Left renal pelvis (tissue), 4 donors: ENCODE measurements at places on chromosomes 5 and 9. TPM values are rescaled to one million over a fixed set of nuclear protein-coding genes. Genes with fewer than 3 reads are reported as not detected.

GRCh38 chr5:92492908-92493307 lies 1088.1 kb downstream of the NR2F1-AS1 start:
- DNase-seq: no peak

DNA sequence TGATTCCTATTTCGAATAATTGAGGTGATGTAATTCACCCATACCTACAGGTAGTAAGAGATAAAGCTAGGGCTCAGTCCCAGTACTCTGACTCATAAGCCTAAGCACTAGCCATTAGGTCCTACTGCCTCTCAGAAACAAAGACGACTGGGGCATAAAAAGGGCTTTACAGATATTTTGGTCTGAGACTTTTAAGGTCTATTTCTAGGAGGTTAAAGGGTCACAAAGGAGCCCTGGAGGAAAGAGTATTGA lies 69.8 kb downstream of the SGCD start:
- DNase-seq: no peak

DNA sequence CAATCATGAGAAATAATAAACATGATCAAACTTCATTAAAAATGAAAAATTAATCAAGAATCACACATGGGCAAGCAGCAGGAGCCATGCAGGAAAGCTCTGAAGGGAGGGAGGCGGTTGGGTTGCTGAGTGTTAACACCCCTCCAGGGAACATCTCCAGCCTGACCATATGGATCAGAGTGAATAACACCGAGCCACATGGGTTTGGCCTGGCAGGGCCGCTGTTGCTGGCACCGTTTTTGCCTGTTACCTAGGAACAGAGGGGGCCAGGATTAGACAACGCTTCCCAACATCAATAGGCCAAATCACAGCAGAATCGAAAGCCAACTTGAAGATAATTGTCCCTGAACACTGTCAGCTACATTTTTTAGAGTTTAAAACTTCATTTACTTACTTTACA lies 160.2 kb downstream of the DENND1A start:
- DNase-seq: no peak

- no peak for DNase-seq
Observed at GRCh38 chr9:114027863-114028465, 50.1 kb downstream of the AMBP start.

DNA sequence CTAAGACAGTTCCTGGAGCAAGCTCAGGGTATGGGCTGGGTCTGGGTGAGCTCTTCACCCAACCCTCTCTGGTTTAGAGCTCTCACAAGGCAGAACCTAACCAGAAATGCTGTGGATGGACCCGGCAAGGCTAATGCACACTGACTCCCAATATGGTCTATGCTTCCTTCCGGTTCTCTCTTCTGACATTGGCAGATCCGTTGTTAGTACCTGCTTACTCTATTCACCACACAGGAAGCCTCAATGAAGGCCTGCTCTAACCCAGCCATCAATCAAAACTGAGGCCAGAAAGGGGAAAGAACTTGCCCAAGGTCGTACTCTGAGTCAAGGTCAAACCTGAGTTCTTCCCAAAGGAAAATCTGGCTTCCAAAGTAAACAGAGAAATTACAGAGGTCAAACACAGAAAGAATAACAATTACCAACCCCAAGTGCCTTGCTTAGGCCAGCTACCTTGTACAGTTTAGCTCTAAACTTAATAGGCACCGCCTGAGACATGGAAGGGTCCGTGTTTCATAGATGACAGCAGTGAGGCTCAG lies 46.0 kb upstream of the AKNA start:
- DNase-seq: no peak

GRCh38 chr9:14068690-14069089 lies 245.3 kb downstream of the NFIB start:
- DNase-seq: no peak

- no peak for DNase-seq
Observed at GRCh38 chr9:137694962-137695875, 76.4 kb downstream of the EHMT1 start.

GRCh38 chr9:118263949-118264348 lies 559.7 kb downstream of the TLR4 start:
- DNase-seq: no peak

GRCh38 chr5:43677253-43677652 lies 74.3 kb downstream of the NNT start:
- DNase-seq: no peak

DNA sequence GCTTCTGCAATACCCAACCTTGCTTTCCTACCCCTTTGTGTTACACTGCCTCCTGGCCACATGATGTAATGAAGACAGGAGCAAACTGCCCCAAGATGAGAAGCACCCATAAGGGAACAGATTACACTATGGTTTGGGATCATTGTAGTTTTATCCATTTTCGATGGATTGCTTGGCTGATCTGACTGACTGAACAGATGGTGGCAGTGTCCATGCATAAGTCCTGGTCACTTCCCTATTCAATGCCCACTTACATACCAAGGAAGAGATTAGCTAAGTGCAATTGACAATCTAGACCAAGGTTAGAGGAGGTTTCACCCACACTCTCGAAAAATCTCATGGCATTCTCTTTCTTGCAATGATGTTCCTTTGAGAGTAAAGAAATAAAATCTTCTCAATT lies 319.9 kb downstream of the RAB3C start:
- no peak for DNase-seq

GRCh38 chr5:54727874-54728587 lies 210.5 kb downstream of the SNX18 start:
- DNase-seq: no peak

DNA sequence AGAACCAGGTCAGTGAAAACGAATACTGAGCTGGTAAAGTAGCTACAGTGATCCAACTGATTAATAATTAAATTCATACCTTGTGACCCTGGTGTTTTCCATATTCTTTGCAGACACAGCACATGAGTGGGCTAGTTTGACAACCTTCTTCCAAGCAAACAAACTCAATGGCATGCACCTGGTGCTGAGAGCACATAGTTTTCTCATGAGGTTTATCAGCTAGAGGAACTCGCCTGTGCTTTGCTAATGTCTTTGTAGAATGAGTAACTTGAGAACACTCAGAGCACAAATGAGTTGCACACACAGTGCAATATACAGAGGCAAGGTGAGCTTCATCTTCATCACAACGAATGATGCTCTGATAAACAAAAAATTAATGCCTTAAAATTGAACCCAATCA lies 12.6 kb downstream of the TRIM23 start:
- no peak for DNase-seq

DNA sequence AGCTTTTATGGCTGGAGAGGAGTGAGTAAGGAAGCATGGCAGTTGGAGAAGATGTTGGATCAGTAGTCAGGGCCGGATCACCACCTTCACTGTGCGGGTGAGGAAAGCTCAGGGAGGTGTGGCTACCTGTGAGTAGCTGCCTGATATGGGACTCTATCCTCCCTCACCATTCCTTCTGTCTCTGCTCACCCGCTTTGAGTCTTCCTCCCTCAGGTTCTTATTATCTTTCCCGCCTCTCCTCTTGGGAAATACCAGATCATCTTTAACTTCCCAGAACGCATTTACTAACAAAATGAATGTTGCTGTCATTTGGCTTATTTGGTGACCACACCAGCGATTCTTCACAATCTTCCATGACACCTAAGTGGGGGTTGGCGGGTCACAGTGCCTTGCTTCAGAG lies 140.7 kb upstream of the GPR151 start:
- DNase-seq: no peak

DNA sequence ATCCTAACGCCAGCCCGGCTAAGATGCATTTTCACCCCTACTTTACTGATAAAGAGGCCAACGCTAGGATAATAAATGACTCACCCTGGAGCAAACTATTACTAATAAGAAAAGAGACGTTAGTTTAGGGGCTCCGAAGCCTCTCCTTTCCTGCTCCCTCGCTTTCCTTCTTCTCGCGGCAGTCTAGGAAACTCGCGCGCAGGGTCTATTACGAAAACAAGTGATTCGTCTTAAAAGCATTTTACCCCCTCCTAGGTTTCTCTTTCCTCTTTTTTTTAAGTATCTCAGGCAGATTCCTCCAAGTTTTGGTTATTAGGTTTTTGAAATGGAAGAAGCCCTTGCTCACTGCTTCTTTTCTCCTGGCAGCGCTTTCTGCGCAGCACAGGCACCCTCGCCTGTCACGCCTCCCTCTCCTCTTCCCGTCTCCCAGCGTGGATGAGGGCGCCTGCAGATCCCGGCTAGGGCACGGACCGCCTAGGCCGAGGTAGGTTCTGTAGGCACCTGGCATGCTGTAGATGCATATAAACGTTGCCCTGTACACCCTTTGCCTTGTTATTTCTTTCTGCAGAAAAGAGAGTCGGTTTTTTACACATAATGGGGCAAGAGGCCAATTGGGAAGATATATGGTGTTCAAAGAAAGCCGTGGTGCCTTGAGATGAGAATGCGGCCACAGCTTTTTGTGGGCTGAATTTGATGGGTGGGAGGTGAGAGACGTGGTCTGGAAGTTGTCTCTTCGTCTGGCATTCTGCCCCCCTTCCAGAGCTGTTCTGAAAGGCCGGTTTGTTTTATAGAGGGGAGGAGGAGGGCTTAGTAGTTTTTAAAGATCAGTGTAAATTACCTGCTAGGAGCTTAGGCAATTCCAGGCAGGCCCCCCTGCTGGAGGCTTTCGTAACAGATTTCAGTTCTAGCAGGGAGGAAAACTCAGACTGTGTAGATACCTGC lies 983 bp downstream of the GCNT1 start:
- DNase-seq: no peak

DNA sequence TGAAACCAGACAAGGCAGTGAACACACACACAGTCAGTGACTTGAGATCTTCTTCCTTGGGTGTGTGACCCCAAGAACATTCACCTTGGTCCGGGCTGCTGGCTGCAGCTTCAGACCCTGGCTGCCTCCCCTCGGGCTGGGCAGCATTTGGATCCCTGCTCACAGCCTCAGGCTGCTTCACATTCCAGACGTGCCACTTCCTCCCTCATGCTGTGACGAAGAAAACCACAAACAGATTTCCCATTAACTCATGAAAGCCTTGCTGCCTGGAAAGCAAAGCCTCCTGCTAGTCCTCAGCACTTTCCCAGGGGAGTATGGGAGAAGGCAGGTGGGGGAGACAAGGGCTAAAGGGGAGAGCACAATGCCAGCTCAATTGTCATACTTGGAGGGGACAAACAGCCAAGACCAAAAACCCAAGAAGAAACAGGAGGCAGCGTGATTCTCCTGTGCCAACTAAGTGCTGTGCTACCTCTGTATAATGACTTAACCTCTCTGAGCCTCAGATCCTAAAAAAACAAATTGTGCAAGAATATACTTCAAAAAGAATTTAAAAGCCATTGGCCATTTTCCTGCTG lies 594.6 kb upstream of the BRINP1 start:
- no peak for DNase-seq

- DNase-seq: no peak
Observed at GRCh38 chr5:82164176-82164976, 113.8 kb downstream of the RPS23 start.

GRCh38 chr9:115378758-115379157 lies 260.8 kb upstream of the TNC start:
- no peak for DNase-seq

- no peak for DNase-seq
Observed at GRCh38 chr5:172713113-172713808, 57.7 kb downstream of the DUSP1 start.

DNA sequence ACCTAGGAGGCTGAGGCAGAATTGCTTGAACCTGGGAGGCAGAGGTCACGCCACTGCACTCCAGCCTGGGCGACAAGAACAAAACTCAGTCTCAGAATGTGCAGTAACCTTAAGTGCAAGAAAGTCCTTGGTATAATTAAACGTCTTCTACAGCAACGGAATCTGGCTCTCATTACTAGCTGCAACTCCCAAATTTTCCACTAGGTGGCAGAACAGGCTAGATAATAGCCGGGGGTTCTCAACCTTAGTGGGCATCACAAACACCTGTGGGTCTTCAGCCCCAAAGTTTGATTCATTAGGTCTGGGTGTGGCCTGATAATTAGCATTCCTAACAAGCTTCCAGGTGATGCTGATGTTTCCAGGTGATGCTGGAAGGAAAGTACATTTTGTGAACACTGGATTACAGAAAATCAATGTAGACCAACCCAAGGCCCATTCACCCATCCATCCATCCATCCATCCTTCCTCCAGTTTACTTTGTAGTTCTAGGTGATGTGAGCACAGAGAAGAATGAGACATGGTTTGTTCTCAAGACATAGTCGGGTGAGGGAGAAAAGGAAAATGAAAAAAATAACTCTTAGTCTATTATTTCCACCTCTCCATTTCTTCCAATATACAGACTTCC lies 37.3 kb downstream of the FBXW2 start:
- DNase-seq: peak; percentile 37

GRCh38 chr9:91035825-91036208 lies 234.2 kb downstream of the SYK start:
- DNase-seq: no peak

DNA sequence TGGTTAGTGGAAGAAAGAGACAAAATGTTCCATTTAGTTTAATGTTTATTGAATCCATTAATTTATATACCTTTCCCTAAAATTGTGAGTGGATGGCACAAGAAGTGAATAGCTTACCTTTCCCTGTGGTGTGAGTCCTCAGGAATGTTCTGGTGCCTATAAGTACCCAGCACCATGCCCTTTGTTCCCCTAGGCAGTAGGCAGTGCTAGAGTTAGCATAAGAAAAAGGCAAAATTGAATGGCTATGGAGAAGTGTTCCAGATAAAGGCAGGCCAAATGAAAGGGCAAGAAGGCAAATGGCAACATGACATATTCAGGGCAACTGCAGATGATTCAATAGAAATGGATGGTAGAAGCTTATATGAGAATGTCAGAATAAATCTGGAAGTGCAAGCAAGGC lies 370.8 kb upstream of the PTGER4 start:
- no peak for DNase-seq

DNA sequence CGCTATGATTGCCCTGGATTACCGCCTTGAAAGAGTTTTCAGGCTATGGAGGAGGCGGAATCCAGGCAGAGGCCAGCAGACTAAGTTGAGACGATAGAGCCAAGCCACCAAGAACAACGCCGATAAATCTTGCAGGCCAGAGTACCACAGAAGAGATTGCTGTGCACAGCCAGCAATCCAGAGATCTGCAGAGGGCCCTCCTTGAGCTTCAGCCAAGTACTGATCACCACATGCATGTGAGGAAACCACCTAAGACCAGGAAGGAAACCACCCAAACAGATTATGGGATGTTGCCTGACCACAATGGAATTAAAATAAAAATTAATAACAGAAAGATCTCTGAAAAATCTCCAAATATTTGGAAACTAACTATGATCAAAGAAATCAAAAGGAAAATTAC lies 74.9 kb downstream of the GCNT4 start:
- no peak for DNase-seq

- DNase-seq: no peak
Observed at GRCh38 chr9:72188232-72188631, 39.0 kb downstream of the GDA start.

- DNase-seq: no peak
Observed at GRCh38 chr5:95858023-95858461, 35.5 kb upstream of the GLRX start.

- no peak for DNase-seq
Observed at GRCh38 chr9:79577969-79578723, 6.4 kb downstream of the TLE4 start.

Gene CNTLN
- 23.1 TPM for polyA plus RNA-seq

Gene IFNA21
- polyA plus RNA-seq: 0.15 TPM

Gene CDKN2B-AS1
- 0.72 TPM for polyA plus RNA-seq

Gene OR13C3
- polyA plus RNA-seq: not detected

Gene PDGFRB
- 136 TPM for polyA plus RNA-seq

Gene IQGAP2
- 72.1 TPM for polyA plus RNA-seq

Gene SEC61B
- polyA plus RNA-seq: 156 TPM

Gene SLC1A1
- polyA plus RNA-seq: 21.5 TPM

Gene GFRA3
- polyA plus RNA-seq: 4.4 TPM

Gene OR4F3
- polyA plus RNA-seq: not detected

Gene GGTA1
- polyA plus RNA-seq: 5.7 TPM

Gene ARHGEF28
- 55.9 TPM for polyA plus RNA-seq

Gene FABP6
- polyA plus RNA-seq: not detected
